ENCODE measurements at places on chromosomes 16 and 17.

DNA sequence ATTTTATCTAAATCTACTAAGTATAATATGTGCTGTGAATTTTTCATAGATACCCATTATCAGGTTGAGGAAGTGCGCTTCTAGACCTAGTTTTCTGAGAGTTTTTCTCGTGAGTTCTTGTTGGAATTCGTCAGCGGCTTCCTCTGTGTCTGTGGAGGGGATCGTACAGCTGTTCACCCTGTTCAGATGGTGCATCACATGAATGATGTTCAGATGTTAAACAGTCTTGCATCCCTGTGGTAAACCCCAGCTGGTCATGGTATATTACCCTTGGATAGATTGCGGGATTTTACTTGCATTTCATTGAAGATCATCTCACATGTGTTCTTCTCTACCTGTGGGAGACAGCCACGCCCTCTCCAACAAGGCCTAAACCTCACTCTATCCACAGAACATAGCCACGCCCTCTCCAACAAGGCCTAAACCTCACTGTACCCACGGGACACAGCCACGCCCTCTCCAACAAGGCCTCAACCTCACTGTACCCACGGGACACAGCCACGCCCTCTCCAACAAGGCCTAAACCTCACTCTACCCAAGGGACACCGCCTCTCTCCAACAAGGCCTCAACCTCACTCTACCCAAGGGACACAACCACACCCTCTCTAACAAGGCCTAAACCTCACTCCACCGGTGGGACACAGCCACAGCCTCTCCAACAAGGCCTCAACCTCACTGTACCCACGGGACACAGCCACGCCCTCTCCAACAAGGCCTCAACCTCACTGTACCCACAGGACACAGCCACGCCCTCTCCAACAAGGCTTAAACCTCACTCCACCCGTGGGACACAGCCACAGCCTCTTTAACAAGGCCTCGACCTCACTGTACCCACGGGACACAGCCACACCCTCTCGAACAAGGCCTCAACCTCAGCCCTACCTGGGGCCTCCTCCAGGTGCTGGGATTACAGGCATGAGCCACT lies 180.2 kb upstream of the CHMP6 start:
- no peak for DNase-seq

DNA sequence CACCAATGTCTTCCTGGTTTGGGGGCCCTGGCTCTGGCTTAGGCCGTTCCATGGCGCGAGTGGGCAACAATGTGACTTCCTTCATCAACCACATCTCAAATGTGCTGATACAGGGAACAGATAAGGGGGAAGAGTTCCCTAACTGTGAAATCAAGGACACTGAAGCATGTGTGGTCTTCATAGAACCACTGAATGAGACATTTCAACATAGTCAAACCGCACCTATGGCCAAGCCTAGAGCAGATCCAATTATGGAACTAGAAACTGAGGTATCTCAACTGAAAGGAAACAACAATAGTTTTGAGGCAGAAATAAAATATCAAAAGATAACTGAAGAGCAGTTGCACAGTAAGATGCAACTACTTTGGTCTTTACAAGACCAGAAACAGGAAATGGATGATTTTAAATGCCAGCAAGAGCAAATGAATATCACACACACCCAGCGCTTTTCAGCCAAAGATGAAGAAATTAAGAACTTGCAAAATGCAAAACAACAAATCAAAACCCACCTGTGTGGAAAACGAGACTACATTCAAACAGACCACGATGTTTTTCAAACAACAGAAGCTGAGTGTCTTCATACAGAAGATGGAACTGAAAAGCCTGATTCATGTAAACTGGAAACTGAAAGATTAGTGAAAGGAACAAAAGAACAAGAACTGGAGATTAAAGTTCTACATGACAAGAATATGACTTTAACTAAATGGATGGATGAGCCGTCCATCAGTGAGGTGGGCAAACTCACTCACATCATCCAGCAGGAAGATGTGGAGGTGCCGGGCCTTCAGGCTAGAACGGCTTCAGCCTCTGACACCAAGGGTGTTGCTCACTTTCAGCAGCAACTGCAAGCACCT lies 18.1 kb upstream of the LCMT1 start:
- no peak for DNase-seq

GRCh38 chr17:33952425-33952824 lies 302.7 kb upstream of the CCL2 start:
- DNase-seq, result no peak

GRCh38 chr16:14650629-14651028 lies 17.9 kb downstream of the BFAR start:
- no peak for DNase-seq

- DNase-seq, result no peak
These were observed 43.0 kb downstream of the GAN start for GRCh38 chr16:81357711-81358260.

Data from DMS79 treated with DMSO at 0.1 percent for 48 hours (cell line).